ENCODE measurements at places on chromosomes 11 and 22.
A peak's percentile ranks its signal among the peaks of the same experiment; 100 is the strongest.

GRCh38 chr22:44884968-44885805 is 124.6 kb downstream of the PHF21B start:
- no peak for DNase-seq

DNA sequence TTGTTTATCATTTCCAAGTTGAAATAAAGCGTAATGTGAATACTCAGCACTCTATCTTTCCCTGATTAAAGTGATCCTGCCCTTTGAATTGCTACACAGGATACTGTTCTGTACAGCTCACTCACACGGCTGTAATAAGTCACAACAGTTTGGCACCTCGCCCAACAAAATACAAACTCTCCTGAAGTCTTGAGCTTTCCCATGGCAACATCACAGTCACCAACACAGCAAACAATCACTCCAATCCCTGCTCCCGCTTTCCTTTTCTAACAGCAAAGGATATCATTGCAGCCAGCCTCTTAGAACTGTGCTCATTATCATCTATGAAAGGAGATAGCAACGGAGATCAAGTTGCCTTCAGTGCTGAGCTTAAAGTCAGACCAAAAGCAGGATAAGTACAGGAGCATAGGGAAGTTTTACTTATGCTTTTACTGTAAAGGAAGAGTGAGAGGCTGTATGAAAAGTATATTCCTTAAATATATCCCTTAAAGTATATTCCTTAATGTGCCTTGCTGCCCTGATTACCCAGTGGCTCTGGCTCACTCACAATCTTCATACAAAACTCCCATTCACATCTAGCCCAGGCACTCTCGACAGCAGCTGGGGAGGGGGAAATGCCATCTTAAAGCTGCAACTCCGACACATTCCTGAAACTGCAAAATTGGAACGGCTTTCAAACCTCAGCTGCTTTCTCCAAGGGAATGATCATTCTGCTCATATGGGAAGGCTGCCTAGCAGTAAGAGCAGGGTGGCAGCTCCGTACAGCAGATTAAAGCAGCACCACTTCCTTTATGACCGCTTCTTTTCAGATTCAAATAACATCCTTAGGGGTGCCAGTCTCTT is 35.8 kb downstream of the MAML2 start:
- peak; percentile 30 for DNase-seq

GRCh38 chr22:35568751-35569739 is 28.4 kb downstream of the RASD2 start:
- DNase-seq, result no peak

DNA sequence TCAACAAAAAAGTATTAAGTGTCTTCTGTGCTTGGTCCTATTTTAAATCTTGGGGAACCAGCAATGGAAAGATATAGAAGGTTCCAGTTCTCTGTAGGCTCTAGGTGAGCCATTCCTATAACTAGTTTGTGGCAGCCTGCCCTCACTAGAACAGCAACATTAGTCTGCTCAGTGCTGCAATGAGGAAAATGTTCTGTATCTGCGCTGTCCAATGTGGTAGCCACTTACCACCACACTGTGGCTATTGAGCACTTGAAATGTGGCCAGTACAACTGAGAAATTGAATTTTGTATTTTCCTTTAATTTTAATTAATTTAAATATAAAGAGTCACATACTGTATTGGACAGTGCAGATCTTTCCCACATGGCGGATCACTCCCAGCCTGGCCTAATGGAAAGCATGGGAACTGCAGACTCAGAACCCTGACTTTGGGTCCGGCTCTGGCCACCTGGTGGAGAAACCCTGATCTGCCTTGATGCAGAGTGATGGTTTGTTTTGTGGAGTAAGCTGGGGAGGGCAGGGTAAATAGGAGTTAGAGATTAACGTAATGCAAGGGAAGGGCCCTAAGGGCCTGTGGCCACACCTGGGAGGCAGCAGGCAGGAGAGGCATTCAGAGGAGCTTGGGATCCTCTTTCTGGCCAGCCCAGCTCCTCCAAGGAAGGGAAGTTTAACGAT is 101.0 kb downstream of the ME3 start:
- DNase-seq, result no peak

DNA sequence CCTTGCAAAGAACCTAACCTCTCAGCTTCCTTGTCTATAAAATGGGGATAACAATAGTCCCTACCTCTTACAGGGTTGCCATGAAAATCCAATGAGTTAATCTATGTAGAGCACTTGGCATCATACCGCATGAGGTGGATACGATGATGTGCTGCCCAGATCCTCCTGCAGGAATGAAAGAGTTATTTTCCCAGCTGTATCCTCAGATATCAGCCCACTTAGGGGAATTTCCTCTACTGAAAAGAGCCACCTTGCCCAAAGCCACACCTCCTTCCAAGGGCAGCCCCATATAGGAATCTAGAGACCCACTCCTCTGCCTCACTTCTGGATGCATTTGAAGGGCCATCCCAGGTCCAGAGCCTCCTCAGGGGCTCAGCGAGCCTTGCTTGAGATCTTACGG is 128.4 kb downstream of the CCDC81 start:
- DNase-seq, result no peak
